Cardiac fibroblast (primary cell): ENCODE measurements at places on chromosomes 5 and 9.
A peak's percentile ranks its signal among the peaks of the same experiment; 100 is the strongest.

GRCh38 chr5:180191716-180192115, 17.3 kb downstream of the RASGEF1C start:
- DNase-seq = no peak

DNA sequence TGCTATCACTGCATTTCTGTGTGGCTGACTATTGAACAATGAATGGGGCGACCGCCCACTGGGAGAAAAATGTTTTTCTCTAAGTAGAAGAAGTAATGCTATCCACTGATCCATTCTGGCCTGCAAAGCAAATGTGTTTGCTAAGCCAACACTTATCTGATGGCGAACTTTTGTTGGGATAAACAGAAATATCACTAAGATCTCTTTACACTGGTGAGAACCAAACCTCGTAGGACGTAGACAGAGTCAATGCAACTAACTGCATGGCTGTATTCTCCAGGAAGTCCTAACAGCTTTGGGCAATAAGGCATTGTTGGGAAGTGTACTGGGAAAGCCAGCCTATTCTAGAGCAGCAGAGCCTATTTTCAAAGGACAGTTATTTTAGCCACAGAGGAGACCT, 77.7 kb downstream of the ANKH start:
- DNase-seq = no peak

DNA sequence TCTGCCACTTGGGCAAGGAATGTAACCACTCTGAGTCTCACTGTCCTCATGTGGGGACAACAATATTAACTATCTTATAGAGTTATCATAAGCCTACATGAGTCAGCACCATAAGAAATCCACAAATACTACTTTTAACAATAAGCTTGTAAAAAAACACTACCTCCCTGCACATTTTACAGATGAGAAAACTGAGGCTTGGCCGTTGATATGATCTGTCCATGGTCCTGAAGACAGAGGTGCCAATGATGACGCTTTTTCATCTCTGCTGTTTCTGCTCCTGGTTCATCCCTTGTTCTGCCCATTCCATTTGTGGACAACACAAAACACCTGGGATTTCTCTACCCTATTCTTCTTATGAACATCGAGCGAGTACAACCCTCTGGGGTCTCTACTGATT, 23.4 kb upstream of the STRBP start:
- no peak for DNase-seq

GRCh38 chr5:74903165-74903787, 37.1 kb upstream of the FAM169A start:
- DNase-seq = peak; percentile 15

DNA sequence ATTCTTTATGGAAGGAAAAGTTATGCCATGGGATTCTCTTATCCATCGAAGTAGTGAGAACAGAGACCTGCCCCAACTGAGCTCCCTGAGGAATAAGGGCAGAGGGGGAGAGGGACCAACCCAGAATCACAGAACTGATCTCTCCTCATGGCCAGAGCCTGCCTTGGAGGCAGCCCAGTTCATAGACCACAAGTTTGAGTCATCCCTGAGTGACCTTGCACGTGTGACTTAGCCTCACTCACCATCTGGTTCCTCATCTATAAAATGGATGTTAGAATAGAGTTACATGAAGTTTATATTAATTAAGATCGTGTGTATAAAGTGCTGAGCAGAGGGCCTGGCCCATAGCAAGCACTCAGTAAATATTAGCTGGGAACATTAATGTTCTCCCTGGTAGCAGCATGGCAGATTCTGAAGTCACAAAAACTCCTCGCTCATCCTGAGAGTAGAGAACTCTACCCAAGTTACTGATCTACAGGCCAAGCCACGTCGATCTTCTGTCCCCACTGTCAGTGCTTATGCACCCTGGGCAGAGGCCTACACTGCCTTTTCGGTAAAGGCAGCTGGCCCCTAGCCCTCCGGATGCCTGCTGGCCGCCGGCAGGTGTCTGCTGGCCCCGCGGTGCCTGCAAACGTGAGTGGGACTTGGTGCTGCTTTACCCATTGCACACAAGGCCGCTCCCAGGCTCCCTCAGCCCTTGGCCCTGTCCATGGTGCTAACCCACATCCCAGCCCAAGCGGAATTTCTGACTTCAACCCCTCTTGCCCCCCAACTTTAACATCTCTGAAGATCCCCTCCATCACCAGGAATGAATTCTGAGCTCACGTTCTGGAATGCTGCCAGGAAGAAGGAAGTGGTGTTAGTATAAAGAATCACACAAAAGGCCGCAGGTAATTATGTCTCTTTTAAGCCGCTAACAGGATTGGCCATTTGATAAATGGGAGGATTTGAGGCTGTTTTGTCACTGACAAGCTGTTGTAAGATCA, 61.1 kb upstream of the ARAP3 start:
- DNase-seq = peak; percentile 45

DNA sequence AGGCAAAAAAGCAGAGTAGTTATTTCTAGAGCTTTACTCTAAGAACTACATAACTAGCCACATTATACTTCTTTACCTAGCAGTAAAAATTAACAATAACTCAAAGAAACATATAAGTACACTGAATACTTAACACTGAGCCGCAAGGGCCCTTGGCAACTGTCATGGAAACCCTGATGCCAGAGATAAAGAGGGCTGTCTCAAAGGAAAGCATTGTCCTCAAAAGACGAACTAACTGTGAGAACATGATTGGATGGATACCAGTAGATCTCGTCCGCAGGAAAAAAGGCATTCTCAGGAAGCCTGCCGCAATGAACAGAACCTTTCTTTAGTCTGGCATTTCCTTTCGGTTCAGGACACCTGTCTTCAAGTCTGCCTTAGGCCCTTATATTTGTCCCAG, 379.0 kb upstream of the SLC30A5 start:
- no peak for DNase-seq

- DNase-seq = no peak
Measured at GRCh38 chr9:107025260-107026035, 162.5 kb downstream of the ZNF462 start.

- DNase-seq = no peak
Measured at GRCh38 chr5:66072031-66072430, 72.1 kb upstream of the SREK1 start.

GRCh38 chr9:133998915-133999595, 6.9 kb upstream of the VAV2 start:
- peak; percentile 36 for DNase-seq

GRCh38 chr5:138464008-138464387, 1.3 kb upstream of the EGR1 start:
- DNase-seq = peak; percentile 98

- peak; percentile 72 for DNase-seq
Measured at GRCh38 chr5:72067682-72068470, 39.4 kb upstream of the MAP1B start.

- no peak for DNase-seq
Measured at GRCh38 chr5:150757087-150757649, 1.6 kb downstream of the DCTN4 start.

- DNase-seq = peak; percentile 34
Measured at GRCh38 chr5:72472666-72473422, 34.4 kb downstream of the ZNF366 start.

GRCh38 chr5:172770675-172771438, at the start of gene DUSP1:
Gene DUSP1, minus strand, starts transcription at chr5:172771195. Its CDS starts 243 bp downstream, at chr5:172770952.
- peak; percentile 99 for DNase-seq

- DNase-seq = peak; percentile 2
Measured at GRCh38 chr5:135705141-135705631, 126.4 kb upstream of the CXCL14 start.

DNA sequence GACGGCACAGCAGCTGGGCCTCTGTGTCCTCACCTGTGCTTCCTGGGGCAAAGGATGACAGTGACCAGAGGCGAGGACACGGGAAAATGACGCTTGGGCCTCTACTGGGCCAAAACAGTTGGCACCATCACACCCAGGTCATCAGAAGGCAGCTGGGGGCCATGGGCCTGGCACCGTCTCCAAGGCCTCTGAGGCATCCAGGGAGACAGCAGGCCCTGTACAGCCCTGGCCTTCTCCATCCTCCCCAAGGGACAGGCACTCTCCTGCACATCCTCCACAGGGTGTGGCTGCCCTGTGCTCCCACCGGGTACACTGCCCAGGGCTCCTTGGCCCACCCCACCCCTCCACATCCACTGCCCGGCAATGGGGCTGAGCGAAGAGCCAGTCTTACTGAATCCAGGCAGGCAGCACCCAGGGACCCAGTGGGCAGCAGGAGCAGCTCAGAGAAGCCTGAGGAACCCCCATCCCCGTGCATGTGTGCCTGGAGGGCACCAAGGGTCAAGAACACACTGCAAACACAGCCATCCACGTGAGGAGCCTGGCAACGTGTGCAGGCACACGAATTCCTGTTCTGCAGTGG, 4.0 kb downstream of the LPCAT1 start:
- no peak for DNase-seq

GRCh38 chr5:118937393-118938061, 50.8 kb downstream of the DTWD2 start:
- no peak for DNase-seq

GRCh38 chr5:172798422-172799215, 27.6 kb upstream of the DUSP1 start:
- peak; percentile 97 for DNase-seq

DNA sequence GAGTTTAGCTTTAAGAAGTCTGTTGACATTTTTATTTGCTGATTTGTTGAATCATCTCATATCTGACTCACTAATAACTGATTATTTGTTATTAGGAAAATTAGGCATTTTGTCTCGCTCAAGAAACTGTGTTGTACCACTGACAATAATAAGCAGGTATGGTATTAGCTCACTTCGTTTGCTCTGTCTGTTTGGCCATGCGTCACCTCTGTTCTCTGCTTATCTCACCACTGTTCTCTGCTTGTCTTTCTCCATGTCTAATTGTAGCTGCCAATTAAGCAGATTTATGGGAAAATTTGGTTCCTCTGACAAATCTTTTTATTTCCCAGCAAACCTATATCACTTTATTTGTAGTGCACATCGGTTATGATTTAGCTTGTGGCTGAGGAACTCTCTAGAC, 138.9 kb downstream of the WDR41 start:
- no peak for DNase-seq

GRCh38 chr5:78399116-78399515, 38.7 kb downstream of the SCAMP1 start:
- no peak for DNase-seq
